T-helper 17 cell (primary cell): ENCODE measurements at places on chromosomes 13 and 19. TPM values are rescaled to one million over a fixed set of nuclear protein-coding genes. Genes with fewer than 3 reads are reported as not detected.

Gene COG6
- total RNA-seq: 25.7 TPM

- peak overlapping the region; percentile 94 for H3K4me3 ChIP-seq
- H3K4me1 ChIP-seq: peaks cover 32% of the 10 kb centered on the region
- no peaks in the 10 kb centered on the region for H3K27me3 ChIP-seq
- no peak for DNase-seq
- no peaks in the 10 kb centered on the region for H3K36me3 ChIP-seq
These were observed 535 bp downstream of the BSG start for GRCh38 chr19:572743-573518.

DNA sequence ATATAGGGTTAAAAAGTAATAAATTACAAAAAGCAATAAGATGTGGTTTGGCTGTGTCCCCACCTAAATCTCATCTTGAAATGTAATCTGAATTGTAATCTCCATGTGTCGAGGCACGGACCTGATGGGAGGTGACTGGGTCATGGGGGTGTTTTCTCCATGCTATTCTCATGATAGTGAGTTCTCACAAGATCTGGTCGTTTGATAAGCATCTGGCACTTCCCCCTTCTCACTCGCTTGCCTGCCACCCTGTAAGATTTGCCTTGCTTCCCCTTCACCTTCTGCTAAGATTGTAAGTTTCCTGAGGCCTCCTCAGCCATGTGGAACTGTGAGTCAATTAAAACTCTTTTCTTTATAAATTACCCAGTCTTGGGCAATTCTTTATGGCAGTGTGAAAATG is 577.4 kb downstream of the TBC1D4 start:
- H3K27ac ChIP-seq: no peak overlapping the region
- H3K27me3 ChIP-seq: peaks cover 21% of the 10 kb centered on the region
- no peak overlapping the region for H3K4me3 ChIP-seq
- peaks cover 2% of the 10 kb centered on the region for H3K4me1 ChIP-seq
- H3K36me3 ChIP-seq: no peaks in the 10 kb centered on the region
- DNase-seq: no peak

- H3K4me3 ChIP-seq: no peak within 1 kb of the TSS
- DNase-seq: peak; percentile 71
- no peaks in the 10 kb centered on the region for H3K4me1 ChIP-seq
- H3K36me3 ChIP-seq: peaks cover 5% of the 10 kb centered on the region
These were observed at the start of gene ZNF793 for GRCh38 chr19:37506387-37507166. TSS of gene ZNF793 (plus strand) at chr19:37506939. CDS start at chr19:37523440, 16,501 bp downstream.

DNA sequence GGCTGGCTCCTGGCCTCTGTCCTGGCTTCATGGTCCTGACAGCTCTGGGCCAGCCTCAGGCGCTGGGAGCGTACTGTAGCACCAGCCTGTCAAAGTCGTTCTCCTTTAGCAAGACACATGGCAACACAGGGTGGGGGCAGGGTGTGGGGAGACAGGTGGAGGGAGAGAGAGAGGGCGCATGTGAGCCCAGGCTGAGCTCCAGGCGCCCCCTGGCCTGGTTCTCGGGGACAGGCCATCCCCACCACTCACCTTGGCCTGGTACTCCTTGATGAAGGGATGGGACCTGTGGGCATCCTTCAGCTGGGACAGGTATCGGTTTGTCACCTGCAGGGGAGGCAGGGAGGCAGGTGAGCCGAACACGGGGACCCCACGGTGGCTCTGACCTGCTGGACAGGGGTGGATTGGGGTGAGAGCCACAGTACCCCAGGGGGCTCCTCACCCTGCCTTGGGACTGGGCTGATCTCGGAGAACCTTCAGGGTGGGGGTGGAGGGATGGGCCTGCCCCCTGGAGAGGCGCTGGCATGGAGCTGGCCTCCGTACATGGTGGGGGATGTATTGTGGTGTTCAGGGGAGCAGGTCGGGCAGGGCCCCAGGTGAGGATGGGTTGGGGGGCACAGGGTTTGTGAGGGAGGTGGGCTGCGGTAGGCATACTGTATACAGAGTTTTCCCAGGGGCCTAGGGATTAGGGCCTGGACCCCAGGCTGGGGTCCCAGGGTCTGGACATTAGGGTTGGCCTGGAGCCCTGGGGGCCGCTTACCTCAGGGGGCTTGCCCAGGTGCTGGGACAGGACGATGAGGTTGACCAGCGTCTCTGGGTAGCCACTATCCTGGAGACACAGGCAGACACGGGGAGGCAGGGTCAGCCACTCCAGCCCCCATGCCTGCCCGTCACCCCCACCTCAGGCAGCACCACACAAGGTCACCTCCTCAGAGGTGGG is 3.9 kb upstream of the CERS1 start:
- H3K4me3 ChIP-seq: no peak overlapping the region
- H3K36me3 ChIP-seq: peaks cover 6% of the 10 kb centered on the region
- H3K27ac ChIP-seq: no peak overlapping the region
- H3K27me3 ChIP-seq: peaks cover 18% of the 10 kb centered on the region
